Myometrial cell (primary cell): ENCODE measurements at places on chromosomes 4 and X. TPM values are rescaled to one million over a fixed set of nuclear protein-coding genes. Genes with fewer than 3 reads are reported as not detected.

The AMMECR1 gene
- total RNA-seq: 16.8 and 17.0 TPM in 2 replicates

The ZDHHC15 gene
- total RNA-seq: not detected in 2 replicates

The AR gene
- 3.4 and 3.7 TPM in 2 replicates for total RNA-seq

The CLCN4 gene
- total RNA-seq: under 0.01 and 0.53 TPM in 2 replicates

The CDS1 gene
- 0.18 TPM in 1 of 2 replicates, not detected in the other for total RNA-seq

The ANTXR2 gene
- total RNA-seq: 85.6 and 94.5 TPM in 2 replicates

The SORCS2 gene
- 1.2 TPM in 1 of 2 replicates, not detected in the other for total RNA-seq

The CCDC120 gene
- total RNA-seq: 0.58 and 1.4 TPM in 2 replicates

The HTN1 gene
- total RNA-seq: not detected in 2 replicates

The SORBS2 gene
- total RNA-seq: 0.18 TPM in 1 of 2 replicates, not detected in the other

The CYSLTR1 gene
- not detected in 2 replicates for total RNA-seq

The GK gene
- total RNA-seq: 12.4 TPM in 2 replicates

The EDA gene
- total RNA-seq: under 0.01 TPM in 1 of 2 replicates, not detected in the other

The TRIML2 gene
- total RNA-seq: not detected in 2 replicates

The APOOL gene
- total RNA-seq: 10.4 and 13.6 TPM in 2 replicates

The ACTRT1 gene
- not detected in 2 replicates for total RNA-seq

The OPHN1 gene
- 3.5 and 4.4 TPM in 2 replicates for total RNA-seq

The FOXR2 gene
- total RNA-seq: not detected in 2 replicates

The MAGEE2 gene
- not detected in 2 replicates for total RNA-seq

The PNMA5 gene
- not detected in 2 replicates for total RNA-seq

The ERAS gene
- total RNA-seq: not detected in 2 replicates

The RASGEF1B gene
- total RNA-seq: not detected in 2 replicates

The UTP14A gene
- total RNA-seq: 13.1 and 13.8 TPM in 2 replicates

The C1QTNF7 gene
- total RNA-seq: 0.58 and 0.89 TPM in 2 replicates

The AGTR2 gene
- total RNA-seq: not detected in 2 replicates

The UBA1 gene
- total RNA-seq: 285 and 286 TPM in 2 replicates

The TBC1D9 gene
- 12.7 and 16.1 TPM in 2 replicates for total RNA-seq

The ACE2 gene
- not detected in 2 replicates for total RNA-seq

The PLP2 gene
- total RNA-seq: 118 TPM in 2 replicates

The ITM2A gene
- total RNA-seq: not detected in 2 replicates

The HPGDS gene
- not detected in 2 replicates for total RNA-seq

The WAS gene
- 0.58 TPM in 1 of 2 replicates, not detected in the other for total RNA-seq

The ADAMTS3 gene
- 2.1 and 2.3 TPM in 2 replicates for total RNA-seq

The BEND2 gene
- total RNA-seq: not detected in 2 replicates

The CT83 gene
- total RNA-seq: not detected in 2 replicates

The GRIA2 gene
- not detected in 2 replicates for total RNA-seq

The FGD1 gene
- 11.2 and 12.9 TPM in 2 replicates for total RNA-seq

The GAGE12E gene
- total RNA-seq: not detected in 2 replicates

The KCND1 gene
- total RNA-seq: 1.4 and 2.0 TPM in 2 replicates

The MAGEA2B gene
- not detected in 2 replicates for total RNA-seq

The SH3TC1 gene
- total RNA-seq: 6.7 and 8.1 TPM in 2 replicates

The FAAH2 gene
- total RNA-seq: not detected in 2 replicates

The KLF8 gene
- 0.58 and 2.8 TPM in 2 replicates for total RNA-seq

The HAND2 gene
- total RNA-seq: 43.8 and 50.2 TPM in 2 replicates

The HEPH gene
- 2.0 and 3.0 TPM in 2 replicates for total RNA-seq

The SPP1 gene
- total RNA-seq: 0.29 and 1.8 TPM in 2 replicates

The ZCCHC12 gene
- not detected in 2 replicates for total RNA-seq

The NUP62CL gene
- total RNA-seq: 1.4 TPM in 1 of 2 replicates, not detected in the other

The HERC5 gene
- total RNA-seq: not detected in 2 replicates

The TNIP3 gene
- total RNA-seq: 0.18 TPM in 1 of 2 replicates, not detected in the other

The SPANXB1 gene
- total RNA-seq: not detected in 2 replicates

The ZMYM3 gene
- total RNA-seq: 14.1 and 16.7 TPM in 2 replicates

The AFF2 gene
- total RNA-seq: not detected in 2 replicates

The WDR1 gene
- total RNA-seq: 390 and 406 TPM in 2 replicates

The ASB5 gene
- total RNA-seq: not detected in 2 replicates
